A172 (cell line): ENCODE measurements at places on chromosomes 12 and 14. TPM values are rescaled to one million over a fixed set of nuclear protein-coding genes. Genes with fewer than 3 reads are reported as not detected.

- DNase-seq: peak; percentile 28
These were observed 5.5 kb downstream of the ASIC1 start for GRCh38 chr12:50062728-50063460.

DNA sequence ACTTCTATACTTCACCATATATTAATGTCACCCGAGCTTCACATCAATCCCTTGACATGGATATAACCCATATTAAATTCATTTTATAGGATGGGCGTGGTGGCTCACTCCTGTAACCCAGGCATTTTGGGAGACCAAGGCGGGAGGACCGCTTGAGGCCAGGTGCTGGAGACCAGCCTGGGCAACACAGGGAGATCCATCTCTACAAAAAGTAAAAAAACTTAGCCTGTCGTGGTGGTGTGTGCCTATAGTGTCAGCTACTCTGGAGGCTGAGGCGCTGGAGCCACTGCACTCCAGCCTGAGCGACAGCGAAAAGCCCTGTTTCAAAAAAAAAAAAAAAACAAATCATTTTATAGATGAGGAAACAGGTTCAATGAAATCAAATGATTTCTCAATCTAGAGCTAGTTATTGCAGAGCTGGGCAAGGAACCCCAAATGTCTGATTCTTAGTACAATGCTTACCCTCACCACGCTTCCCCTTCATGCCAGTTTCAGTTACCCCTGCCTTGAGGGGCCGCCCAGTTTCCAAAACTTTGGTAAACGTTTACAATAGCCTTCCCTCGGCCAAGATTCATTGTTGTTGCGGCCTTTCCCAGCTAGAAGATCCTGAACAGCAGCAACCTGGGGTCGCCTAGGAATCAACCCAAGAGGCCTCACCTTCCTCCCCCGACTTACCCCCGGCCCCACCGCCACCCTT lies 751 bp downstream of the PSMB5 start:
- DNase-seq: no peak

DNA sequence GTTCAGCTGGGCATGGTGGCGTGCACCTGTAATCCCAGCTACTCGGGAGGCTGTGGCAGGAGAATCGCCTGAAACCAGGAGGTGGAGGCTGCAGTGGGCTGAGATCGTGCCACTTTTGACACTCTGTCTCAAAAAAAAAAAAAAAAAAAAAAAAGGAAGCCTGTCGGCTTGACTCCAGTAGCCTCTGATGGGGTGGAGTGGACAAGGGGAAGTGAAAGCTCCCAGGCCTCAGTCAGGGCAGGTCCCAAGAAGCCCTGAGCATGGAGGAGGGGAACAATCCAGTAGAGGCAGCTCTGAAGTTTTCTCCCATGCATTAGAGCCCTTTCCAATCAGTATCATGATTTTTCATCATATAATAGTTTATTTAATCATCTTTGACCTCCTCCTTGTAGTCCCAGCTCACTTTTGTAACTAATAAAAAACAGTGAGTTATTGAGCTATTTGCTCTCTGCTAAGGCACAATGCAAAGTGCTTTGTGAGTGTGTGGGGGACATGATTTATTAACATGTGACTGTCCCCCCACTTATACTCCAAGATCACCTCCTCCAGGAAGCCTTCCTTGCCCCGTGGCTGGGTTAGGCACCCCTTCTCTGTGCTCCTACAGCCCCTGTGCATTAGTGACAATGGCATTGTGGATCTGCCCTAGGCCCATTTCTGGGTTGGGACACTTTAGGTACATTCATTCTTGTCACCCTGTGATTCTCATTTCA lies 4.7 kb upstream of the SSH1 start:
- no peak for DNase-seq

DNA sequence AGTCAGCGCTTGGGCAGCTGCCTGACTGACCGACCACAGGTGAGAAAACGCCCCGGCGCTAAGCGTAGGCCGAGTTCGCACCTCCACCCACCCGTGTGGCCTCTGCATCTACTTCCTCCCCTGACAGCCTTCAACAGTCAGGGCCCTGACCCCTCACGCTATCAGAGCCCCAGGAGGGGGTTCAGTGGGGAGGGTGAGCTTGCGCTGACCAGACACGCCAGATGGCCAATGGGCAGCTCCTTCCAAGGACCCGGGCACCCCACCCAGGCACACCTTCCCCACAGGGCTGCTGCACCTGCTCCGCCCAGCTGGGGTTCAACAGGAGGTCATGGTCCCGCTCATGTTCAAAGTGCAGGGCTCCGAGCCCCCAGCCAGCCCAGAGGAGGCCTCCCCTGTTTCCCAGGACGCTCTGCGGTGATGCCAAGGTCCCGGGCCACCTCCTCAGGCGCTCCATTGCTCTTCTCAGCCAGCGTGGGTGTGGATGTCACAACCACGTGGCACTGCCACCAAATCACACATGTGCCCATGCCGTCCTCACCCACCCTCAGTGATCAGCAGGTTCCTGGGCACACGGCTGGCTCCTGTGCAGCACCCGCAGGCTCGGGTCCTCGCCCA lies 48.7 kb upstream of the BCL11B start:
- DNase-seq: no peak

GRCh38 chr12:83123039-83123438 lies 436.3 kb downstream of the TMTC2 start:
- DNase-seq: no peak

DNA sequence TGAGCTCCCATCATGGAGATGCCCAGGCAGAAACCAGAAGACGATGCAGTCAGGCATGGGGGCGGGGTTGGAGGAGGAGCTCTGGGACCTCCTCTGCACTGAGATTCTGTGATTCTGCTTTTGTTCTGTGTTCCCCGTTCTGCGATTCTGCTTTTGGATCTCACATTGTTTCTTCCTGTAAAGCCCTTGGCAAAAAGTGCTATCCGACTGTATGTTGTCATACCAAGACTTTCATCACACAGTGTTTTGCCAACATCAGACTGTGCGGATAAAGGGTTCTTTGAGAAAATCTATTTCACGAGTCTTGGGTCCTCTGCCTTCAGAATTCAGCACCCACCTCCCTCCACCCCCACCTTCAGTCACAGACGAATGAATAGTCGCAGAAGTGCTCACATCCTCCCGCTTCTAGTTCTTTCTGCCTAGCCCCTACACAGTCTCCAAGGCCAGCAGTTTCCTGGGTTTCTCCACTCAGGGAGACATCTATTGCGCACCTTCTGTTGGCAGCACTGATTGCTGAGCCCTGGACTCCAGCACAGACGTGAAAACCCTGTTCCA lies 24.7 kb upstream of the PWP1 start:
- no peak for DNase-seq

GRCh38 chr14:74649167-74649566 lies 37.1 kb upstream of the LTBP2 start:
- DNase-seq: no peak

GRCh38 chr12:65355461-65355860 lies 77.0 kb downstream of the MSRB3 start:
- DNase-seq: no peak

GRCh38 chr12:104909761-104910160 lies 48.3 kb downstream of the SLC41A2 start:
- DNase-seq: no peak

The SERPINA9 gene
- total RNA-seq: 0.34 TPM in 1 of 2 replicates, not detected in the other

The RAPGEF3 gene
- total RNA-seq: 1.3 and 1.4 TPM in 2 replicates

The PTPRQ gene
- 0.02 and 0.12 TPM in 2 replicates for total RNA-seq
